IMR-90 (cell line): ENCODE measurements at places on chromosomes 7 and 10.

- H3K27ac ChIP-seq = no peak overlapping the region
- H3K36me3 ChIP-seq = no peaks in the 10 kb centered on the region
- DNase-seq = peak; percentile 91
- H3K4me3 ChIP-seq = no peak overlapping the region
- no peaks in the 10 kb centered on the region for H3K27me3 ChIP-seq
Observed at GRCh38 chr10:93512565-93512964, 16.2 kb downstream of the CEP55 start.

DNA sequence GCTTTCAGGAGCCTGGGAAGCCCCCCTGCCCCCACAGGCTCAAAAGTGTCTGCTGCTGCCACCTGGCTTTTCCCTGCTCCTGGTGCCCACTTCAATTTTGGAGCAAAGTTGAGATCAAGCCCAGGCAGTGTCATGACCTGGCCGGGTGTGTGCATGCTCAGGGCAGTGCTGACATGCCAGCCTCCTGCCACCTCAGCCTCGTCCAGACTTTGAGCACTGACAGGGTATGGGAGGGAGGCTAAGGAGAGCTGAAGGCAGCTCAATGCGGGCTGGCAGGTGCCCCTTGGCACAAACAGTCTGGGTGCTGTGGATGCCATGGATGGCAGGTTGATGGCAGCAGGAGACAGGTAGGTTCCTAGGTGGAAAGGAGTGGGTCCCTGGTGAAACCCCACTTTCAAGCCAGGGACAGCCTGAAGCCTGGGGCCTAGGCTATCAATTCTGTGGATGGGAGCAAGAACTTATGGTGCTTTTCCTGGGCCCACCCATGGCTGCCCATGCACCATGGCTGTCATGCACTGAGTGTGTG lies 12.3 kb upstream of the ECHDC3 start:
- no peaks in the 10 kb centered on the region for H3K4me1 ChIP-seq
- H3K36me3 ChIP-seq = no peaks in the 10 kb centered on the region
- H3K27me3 ChIP-seq = peaks cover 8% of the 10 kb centered on the region; the same call in 1 of the 2 replicates
- no peak overlapping the region for H3K27ac ChIP-seq

DNA sequence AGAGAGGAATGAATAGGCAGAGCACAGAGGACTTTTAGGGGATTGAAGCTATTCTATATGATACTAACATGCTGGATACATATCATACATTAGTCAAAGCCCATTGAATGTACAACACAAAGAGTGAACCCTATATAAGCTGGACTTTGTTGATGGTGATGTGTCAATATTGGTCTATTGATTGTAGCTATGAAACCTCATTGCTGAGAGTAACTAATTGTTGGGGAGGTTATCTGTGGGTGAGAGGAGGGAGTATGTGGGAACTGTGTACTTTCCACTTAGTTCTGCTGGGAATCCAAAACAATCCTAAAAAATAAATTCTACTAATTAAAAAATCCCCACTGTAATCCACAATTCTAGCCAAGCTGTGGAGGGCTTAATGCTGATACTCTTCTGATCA lies 22.0 kb upstream of the CYP2C9 start:
- no peak overlapping the region for H3K4me3 ChIP-seq
- H3K27me3 ChIP-seq = no peaks in the 10 kb centered on the region
- no peaks in the 10 kb centered on the region for H3K36me3 ChIP-seq
- no peak overlapping the region for H3K27ac ChIP-seq
- no peaks in the 10 kb centered on the region for H3K4me1 ChIP-seq

DNA sequence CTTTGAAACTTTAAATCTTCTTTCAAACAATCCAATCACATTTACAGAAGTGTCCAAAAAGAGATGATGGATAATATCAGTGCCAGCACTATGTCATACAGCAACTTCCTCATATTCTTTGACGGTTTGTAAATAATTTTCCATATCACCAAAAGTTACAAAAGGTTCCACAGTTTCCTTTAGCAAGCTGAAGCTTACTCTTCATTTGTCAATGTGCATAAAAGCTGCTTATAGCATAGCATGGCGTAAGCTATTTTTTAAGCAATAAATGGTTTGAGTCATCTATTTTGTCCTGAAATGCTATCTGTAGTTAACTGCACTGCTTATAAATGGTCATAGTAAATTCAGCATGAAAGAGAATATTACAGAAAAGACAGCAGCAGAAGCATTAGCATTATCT lies 95.1 kb downstream of the ETV1 start:
- H3K4me3 ChIP-seq = no peak overlapping the region
- no peak for DNase-seq
- peaks cover 1% of the 10 kb centered on the region; the same call in 1 of the 2 replicates for H3K36me3 ChIP-seq
- no peaks in the 10 kb centered on the region for H3K27me3 ChIP-seq
- H3K4me1 ChIP-seq = no peaks in the 10 kb centered on the region
- no peak overlapping the region for H3K27ac ChIP-seq

DNA sequence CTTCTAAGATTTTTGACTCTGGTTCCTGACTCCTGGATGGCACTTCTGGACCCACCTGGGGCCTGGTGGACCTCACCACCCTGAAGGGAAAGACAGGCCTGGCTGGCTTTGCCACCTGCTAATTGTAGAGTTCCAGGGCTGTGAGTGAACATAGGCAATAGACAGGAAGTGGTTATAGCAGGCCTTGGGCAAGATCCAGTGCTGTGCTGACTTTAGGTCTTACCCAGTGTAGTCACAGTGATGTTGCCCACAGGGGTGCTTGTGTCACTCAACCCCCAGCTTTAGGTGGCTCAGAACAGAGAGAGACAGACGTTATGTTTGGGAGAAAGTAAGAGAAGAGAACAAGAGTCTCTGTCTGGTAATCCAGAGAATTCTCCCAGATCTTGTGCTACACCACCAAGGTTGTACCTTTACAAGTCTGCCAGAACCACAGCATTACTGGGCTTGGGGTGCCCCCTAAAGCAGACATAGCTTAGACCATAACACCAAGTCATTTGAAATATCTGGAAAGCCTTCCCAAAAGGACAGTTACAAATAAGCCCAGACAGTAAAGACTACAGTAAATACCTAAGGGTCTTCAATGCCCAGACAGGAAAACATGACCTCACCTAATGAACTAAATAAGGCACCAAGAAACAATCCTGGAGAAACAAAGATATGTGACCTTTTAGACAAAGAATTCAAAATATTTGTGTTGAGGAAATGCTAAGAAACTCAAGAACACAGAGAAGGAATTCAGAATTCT lies 303.4 kb downstream of the PCLO start:
- H3K36me3 ChIP-seq = no peaks in the 10 kb centered on the region
- no peaks in the 10 kb centered on the region for H3K27me3 ChIP-seq
- H3K27ac ChIP-seq = no peak overlapping the region

DNA sequence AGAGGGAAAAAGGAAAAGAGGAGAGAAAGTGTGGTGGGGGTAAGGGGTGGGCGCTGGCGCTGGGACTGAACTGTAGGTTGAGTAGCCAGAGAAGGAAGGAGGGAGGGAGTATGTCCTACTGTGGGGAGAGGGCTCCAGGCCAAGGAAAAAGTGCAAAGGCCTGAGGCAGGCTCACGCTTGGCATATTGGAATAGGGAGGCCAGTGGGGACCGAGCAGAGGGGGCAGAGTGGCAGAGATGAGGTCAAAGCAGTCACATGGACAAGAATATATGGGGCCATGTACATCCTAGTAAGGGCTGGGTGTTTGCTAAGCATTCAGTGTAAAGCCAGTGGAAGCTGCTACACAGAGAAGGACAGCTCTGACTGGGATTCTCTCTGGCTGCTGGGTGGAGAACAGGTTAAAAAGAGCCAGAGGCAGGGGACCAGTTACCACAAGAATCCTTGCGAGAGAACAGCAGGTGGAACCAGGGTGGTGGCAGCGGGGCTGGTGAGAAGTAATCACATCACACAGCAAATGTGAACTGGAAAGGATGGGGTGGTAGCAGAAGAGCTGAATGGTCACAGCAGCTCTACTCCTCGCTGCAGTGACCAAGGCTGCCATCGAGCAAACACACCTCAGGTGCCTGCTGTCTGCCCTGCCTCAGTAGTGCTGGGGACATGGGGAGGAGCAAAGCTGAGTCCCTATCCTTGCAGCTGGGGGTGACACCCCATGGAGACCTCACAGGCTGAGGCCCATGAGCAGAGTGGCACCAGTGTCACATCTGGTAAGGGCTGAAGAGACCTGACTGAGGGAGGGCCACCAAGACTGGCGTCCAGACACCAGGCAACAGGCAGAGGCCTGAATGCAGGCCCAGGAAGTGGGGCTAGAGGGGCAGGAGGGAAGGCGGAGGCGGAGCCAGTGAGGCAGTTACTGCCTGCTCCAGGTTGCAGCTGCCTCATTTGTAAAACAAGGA lies 39.5 kb downstream of the FAM53B start:
- peaks cover 8% of the 10 kb centered on the region; the same call in 1 of the 2 replicates for H3K36me3 ChIP-seq
- DNase-seq = no peak
- H3K4me1 ChIP-seq = peaks cover 31% of the 10 kb centered on the region
- H3K27ac ChIP-seq = no peak overlapping the region
- H3K27me3 ChIP-seq = no peaks in the 10 kb centered on the region
- no peak overlapping the region for H3K4me3 ChIP-seq

DNA sequence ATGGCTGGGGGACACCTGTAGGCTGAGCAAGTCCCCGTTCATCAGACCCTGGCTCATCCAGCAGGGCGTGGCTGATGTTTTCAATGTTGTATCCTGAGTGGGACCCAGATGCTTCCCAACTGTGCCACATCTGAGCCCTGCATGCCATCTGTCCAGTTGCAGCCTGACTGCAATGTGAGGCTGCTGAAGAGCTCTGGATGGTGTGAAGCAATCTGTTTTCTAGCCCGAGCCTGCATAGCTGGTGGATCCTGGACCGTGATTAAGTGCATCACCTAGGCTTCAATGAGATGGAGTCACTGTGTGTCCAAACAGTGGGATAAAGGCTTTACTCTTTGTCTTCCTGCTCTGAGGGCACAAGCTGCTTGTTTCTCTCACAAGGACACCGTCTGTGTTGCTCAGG lies 99.8 kb downstream of the TCF7L2 start:
- no peak overlapping the region for H3K27ac ChIP-seq
- H3K27me3 ChIP-seq = no peaks in the 10 kb centered on the region
- peaks cover 24% of the 10 kb centered on the region for H3K4me1 ChIP-seq
- H3K36me3 ChIP-seq = peaks cover 4% of the 10 kb centered on the region; the same call in 1 of the 2 replicates

DNA sequence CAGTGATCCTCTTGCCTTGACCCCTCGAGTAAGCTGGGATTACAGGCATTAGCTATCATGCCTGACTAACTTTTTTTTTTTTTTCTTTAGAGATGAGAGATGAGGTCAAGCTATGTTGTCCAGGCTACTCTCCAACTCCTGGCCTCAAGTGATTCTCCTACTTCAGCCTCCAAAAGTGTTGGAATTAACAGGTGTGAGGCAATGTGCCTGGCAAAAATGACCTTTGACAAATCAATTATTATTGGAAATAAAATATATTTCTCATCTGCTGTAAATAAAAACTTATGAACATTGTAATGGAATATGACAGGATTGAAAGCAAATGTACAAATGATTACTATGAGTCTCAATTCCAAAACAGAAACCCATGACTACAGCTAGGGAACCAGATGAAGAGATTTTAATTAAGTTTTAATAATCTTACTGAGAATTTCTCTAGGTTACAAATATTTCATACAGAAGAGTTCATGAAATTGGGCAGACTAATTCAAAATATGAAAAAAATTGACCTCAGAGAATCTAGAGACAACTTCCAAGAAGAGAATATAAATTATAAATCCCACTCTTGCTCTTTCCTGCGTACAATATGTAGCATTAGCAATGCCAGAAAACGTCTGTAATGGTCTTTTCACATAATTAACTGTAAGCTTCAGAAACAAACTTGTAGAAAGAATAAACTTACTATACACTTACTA lies 414.7 kb downstream of the DGKB start:
- no peak overlapping the region for H3K4me3 ChIP-seq
- no peak overlapping the region for H3K27ac ChIP-seq
- no peaks in the 10 kb centered on the region for H3K4me1 ChIP-seq

- no peak for DNase-seq
- peaks cover 29% of the 10 kb centered on the region for H3K36me3 ChIP-seq
- peaks cover 6% of the 10 kb centered on the region for H3K4me1 ChIP-seq
- H3K27ac ChIP-seq = no peak overlapping the region
Observed at GRCh38 chr7:137916980-137917645, 70.3 kb upstream of the DGKI start.

DNA sequence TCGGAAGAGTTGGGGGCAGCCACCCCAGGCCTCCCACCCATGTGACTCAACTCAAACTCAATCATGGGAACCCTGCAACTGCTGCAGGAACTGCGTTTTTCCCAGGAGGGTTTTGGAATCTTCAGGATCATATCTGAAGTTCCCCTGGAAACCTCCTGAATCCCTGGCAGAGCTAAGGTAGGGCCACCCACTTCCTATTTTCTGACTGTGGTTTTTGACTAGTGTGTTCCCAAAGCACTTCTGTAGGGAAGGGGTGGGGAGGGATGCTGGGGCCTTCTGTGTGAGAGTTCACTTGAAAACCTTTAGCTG lies 127.6 kb upstream of the UNC5B start:
- no peaks in the 10 kb centered on the region for H3K36me3 ChIP-seq
- H3K27ac ChIP-seq = no peak overlapping the region
- no peak overlapping the region for H3K4me3 ChIP-seq
- H3K4me1 ChIP-seq = no peaks in the 10 kb centered on the region
- DNase-seq = no peak

GRCh38 chr10:52245547-52245946 lies 68.5 kb upstream of the DKK1 start:
- H3K4me1 ChIP-seq = no peaks in the 10 kb centered on the region
- no peak for DNase-seq
- H3K4me3 ChIP-seq = no peak overlapping the region
- no peaks in the 10 kb centered on the region for H3K27me3 ChIP-seq

DNA sequence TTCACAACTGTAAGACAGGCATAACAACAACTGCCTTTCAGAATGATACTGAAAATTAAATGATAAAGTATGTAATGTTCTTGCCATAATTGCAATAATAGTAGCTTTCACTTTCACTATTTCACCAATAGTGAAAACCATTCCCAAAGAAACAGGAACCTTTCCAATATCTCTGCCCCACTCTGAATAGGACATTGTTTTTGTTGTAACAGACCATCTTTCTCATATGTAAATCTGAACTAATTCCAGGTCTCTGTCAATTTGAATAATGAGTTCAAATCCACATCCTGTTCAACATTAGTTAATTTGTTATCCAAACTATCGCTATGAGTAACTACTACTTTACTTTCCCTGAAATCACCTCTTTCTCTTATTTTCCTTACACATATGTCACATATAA lies 148.0 kb downstream of the LRRN3 start:
- no peaks in the 10 kb centered on the region for H3K4me1 ChIP-seq
- H3K27me3 ChIP-seq = no peaks in the 10 kb centered on the region
- peak overlapping the region; percentile 52 for H3K4me3 ChIP-seq
- peak overlapping the region; percentile 64; the same call in 1 of the 2 replicates for H3K27ac ChIP-seq
- H3K36me3 ChIP-seq = no peaks in the 10 kb centered on the region

DNA sequence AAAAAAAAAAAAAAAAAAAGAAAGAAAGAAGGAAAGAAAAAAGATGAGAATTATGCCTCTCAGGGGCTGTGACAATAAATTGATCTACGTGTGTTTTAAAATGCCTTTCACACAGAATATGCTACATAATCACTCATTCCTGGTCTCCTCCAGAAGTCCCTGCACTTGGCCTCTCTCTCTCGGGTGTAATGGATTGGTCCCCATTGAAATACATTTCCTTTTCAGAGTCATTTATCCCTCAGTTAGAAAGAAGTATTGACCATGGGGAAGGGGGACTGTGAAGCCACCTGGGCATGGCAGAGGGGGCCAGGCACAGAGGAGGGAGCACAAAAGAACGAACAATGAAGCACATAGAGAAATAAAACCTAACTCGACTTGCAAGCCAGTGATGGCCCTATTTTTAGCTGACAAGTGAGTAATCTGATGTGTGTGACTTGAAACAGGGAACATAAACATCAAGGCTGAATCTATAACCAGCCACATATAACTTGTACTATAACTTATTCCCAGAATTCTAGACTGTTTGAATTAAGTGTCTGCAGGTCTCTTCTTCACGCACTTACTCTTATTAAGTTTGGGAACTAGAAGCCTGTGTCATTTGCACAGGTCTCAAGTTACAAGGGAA lies 490.8 kb downstream of the KCNMA1 start:
- no peak overlapping the region for H3K27ac ChIP-seq
- peaks cover 4% of the 10 kb centered on the region for H3K4me1 ChIP-seq
- H3K4me3 ChIP-seq = no peak overlapping the region
